ENCODE measurements at places on chromosomes 7 and 10.

DNA sequence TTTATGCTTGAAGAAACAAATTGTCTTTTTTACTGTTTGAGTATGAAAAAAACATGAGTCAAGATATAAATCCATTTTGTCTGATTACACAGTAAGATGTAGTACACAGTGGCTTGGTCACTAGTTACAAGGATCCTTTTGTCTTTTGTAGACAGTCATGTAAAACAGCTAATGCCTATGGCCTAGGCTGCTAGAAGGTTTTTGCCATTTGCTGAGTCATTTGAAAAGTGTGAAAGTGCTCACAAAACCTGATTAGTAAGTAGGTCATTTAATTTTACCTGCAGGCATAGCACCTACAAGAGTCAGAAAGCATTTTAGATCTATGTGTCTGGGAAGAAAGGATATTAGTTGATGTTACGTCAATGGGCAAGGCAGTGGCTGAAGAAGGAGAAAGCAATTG lies 819.4 kb downstream of the MAGI2 start:
- DNase-seq, result no peak

DNA sequence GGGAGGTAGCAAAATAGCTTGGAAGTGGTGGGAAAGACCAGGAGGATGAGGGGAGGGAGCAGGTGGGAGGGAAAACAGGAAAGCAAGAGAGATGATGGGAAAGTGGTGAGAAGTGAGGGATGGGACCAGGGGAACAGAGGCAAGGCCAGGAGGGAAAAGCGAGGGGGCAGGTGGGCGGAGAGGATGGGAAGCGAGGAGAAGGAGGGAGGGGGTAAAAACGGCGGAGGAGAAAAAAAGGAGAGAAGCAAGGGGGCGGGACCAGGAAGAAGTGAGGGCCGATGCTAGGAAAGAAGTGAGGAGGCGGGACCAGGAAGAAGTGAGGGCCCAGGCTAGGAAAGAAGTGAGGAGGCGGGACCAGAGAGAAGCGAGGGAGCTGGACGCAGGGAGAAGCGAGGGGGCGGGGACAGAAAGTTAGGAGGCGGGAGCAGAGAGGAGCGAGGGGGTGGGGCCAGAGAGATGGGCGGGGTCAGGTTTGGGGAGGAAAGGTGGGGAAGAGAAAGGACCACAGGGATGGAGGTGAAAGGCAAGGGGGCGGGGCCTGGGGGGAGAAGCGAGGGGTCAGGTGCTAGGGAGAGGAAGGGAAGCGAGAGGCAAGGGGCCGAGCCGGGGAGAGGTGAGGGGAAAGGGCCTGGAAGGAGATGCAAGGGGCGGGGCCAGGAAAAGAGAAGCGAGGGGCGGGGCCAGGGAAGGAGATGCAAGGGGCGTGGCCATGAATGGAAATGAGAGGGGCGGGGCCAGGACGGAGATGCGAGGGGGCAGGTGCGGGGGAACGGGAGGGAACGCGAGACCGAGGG lies 984 bp downstream of the SMURF1 start:
- peak; percentile 84 for DNase-seq

- no peak for DNase-seq
Measured at GRCh38 chr7:134667899-134668298, 21.2 kb downstream of the BPGM start.

- peak; percentile 54 for DNase-seq
Measured at GRCh38 chr10:91163869-91164474, 56.5 kb upstream of the PCGF5 start.

GRCh38 chr10:97518301-97519043 lies 19.7 kb downstream of the UBTD1 start:
- DNase-seq, result no peak

GRCh38 chr7:127650847-127651555 lies 993 bp upstream of the SND1 start:
- DNase-seq, result no peak

- DNase-seq, result no peak
Measured at GRCh38 chr10:132563485-132564248, 26.1 kb downstream of the INPP5A start.

- no peak for DNase-seq
Measured at GRCh38 chr7:73351447-73352167, 23.6 kb downstream of the FKBP6 start.

DNA sequence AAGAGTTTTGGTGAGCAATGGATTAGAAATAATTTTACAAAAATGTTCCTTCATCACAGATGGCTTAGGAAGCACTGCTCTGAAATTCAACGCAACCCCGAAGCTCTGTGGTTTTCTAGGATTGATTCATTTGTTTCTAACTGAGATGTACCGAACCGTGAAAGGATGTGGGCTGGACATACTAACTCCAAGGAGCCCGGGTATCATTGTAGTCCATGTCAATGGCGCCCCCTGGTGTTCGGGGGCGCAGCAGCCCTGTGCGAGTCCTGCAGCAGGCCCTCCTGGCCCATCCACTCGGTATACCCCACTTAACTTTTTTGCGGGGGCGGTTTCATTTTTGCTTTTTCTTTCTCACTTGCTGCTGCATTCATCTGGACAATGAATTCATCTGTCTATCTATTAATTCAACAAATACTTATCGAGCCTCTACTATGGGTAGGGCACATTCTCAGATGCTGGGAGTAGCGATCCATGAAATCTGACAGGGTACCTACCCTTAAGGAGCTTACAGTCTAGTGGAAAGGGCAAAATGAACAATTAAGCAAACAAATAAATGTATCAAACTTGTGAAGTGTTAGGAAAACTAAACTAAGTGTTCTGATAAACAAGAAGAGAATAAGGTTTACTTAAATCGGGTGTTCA lies 25.2 kb upstream of the ITPRID1 start:
- no peak for DNase-seq

DNA sequence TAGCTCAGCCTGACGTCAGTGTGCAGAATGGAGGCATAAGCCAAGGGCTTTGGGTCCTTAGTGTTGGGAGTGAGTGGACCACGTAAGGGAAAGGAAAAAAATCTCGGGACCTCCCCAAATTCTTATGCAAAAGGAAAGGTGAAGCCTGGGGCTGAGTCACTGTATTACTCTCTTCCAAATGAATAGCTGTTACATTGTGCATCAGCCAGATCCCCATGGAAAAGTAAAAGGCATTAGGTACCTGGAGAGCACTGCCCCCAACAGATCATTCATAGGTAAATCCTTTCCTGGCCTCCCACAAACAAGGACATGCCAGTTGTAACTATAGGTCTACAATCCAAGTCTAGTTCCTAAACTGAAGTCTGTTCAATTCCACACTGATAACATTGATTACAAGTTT lies 170.5 kb downstream of the C1GALT1 start:
- no peak for DNase-seq

DNA sequence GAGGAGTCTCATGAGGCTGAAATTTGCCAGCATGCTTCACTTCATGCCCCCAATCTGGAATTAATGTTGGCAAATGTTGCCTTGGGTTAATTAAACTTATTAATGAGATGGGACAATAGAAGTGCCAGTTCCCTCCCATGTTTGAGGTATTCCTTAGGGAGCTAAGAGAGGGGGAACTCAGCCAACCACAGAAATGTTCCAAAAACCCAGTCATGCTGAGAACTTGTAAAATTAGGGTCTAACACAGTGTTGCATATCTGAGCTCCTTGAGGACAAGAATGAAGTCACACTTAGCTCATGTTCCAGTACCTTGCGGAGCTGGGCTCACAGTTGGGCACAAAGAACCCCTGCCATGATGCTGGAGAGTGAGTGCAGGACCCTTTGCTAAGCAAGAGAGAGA lies 89.4 kb downstream of the OAT start:
- DNase-seq, result no peak

DNA sequence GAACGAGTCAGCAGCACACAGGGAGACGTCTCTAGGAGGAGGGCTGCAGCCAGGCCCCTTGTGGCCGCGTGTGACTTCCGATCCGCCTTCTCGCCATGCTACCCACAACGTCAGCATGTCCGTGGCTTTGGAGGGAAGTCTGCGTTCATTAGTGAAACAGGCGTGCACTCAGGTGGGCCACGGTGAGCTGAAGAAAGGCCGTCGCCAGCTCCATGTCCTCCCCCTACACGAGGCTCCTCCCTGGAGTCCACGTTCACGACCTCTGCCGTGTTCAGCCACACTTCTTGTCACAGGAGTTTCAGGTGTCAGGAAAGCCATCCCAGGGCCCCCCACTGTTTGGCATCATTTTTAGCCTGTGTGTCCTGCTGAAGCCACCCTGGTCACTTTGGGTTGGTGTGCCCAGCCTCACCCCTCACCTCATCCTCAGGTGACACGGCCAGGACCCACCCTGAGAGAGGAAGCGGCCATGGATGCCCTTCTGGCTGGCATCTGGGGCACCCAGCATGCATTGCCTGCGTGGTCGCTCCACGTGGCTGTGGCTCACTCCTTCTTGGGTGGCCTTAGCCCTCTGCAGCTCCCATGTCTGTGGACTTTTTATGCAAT lies 310.6 kb upstream of the SHH start:
- no peak for DNase-seq

DNA sequence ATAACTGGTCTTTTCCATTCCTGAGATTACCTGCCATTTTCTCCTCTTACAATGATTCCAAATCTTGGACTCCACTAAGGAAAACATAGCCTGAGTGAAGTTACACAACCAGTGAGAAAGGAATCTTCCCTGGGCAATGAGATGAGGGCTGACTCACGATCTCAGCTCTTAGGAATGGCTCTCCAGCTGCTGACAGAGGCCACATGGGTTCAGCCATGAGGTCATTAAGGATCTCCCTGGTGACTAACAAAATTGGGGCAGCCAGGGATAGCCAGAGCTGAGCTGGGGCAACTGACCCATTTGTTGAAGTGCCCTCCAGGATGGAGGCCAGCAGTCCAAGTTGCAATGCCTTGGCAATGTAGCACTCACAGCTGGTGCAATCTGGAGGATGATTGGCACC lies 78.7 kb upstream of the MKLN1 start:
- DNase-seq, result no peak

GRCh38 chr7:50779427-50779826 lies 3.3 kb downstream of the GRB10 start:
- no peak for DNase-seq

DNA sequence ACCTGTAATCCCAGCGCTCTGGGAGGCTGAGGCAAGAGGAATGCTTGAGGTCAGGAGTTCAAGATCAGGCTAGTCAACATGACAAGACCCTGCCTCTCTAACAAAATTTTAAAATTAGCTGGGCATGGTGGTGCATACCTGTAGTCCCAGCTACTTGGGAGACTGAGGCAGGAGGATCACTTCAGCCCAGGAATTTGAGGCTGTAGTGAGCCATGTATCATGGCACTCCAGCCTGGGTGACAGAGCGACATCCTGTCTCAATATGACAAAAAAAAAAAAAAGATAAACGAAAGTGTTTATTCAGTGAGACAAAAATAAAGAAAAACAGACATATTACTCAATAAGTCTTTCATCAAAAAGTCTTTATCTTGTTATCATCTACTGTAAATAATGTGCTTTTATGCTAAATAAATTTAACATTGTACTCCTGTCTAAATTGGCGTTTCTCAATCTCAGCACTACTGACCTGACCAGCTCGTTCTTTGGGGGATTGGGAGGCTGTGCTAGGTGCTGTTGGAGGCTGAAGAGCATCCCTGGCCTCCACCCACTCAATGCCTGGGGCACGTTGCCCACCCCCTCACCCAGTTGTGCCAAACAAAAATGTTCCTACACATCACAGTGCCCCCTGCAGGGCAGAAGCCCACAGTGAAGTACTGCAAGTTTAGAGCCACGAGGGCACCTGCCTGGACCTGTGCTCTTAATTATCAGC lies 57.7 kb downstream of the NCAPG2 start:
- no peak for DNase-seq

GRCh38 chr10:90745565-90745964 lies 112.3 kb downstream of the HTR7 start:
- DNase-seq, result no peak

- no peak for DNase-seq
Measured at GRCh38 chr10:73889014-73889413, 14.7 kb upstream of the CAMK2G start.

DNA sequence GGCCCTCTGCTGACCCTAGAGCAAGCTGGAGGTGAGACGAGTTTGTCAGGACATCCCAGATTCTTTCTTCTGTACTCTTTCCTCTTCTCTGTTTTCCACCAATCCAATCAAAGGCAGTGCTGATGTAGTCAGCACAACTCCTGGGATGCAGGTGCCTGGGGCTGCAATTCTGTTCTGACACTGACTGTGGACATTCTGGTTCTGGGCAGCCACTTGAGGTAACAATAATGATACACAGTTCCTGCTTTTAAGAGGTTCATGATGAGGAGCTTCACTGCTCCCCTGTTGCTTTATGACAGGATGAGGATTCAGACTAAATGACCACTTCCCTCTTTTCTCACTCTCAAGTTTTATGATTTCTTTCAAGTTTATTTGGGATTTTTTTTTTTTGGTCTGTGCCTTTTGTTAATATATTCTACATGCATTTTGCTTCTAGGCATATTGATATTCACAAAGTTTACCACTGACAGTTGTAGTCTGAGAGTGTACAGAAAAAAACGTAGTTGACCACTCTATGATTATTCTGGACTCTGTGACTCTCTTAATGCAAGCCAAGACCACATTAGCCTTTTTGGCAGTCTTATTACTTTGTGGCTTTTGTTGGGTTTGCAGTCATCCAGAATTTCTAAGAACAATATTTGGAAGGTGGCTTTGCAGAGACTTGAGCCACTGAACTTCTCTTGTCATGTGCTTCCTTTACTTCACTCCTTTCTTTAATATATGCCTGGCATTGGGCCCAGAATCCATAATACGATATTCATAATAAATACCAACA lies 247.6 kb downstream of the AUTS2 start:
- no peak for DNase-seq

DNA sequence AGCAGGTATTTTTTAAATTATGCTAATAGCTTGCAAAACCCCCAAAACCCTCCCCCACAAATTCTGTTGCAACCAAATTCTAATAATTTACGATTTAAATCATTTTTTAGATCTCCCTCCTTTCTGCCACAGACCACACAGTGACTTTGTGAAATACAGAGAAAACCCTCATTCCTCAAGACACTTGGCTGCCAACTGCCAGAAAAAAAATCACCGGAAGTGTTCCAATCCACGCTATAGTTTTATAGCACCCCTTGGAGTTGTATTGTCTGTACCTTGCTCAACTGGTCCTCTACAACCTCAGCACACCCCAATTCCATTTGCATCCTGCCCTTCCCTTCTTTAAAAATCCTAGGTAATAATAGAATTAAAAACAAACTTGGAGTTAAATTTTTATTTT lies 560.1 kb downstream of the PARD3 start:
- no peak for DNase-seq

DNA sequence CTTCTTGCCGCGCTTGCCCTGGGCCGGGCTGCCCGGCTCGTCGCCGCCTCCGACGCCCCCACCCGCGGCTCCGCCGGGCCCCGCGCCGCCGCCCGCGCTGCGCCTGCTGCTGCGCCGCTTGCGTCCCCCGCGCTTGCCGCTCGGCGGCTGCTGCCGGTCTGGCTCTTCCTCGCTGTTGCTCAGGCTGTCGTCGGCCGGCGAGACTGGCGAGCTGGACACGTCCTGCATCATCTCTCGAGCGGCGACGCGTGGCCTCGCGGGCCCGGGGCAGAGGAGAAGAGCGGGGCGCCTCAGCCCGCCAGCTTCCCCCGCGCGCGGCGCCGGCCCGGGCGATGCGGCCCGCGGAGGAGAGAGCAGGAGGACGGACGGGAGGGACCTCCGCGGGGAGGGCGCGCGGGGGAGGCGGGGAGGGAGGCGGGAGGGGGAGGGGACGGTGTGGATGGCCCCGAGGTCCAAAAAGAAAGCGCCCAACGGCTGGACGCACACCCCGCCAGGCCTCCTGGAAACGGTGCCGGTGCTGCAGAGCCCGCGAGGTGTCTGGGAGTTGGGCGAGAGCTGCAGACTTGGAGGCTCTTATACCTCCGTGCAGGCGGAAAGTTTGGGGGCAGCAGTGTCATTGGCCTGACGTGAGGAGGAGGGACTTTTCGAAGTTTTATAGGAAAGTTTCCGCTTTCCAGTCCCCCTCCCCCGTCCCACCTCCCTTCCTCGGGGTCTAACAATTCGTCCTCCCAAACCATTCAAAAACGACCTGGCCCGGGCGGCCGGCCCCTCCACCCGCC lies at the start of gene TWIST1:
Gene TWIST1 (minus strand): TSS at position 546 of the 779 bp plus-strand sequence. CDS start 315 bp downstream, at position 231.
- no peak for DNase-seq
